ENCODE measurements at places on chromosomes 5 and 9. TPM values are rescaled to one million over a fixed set of nuclear protein-coding genes. Genes with fewer than 3 reads are reported as not detected.
A peak's percentile ranks its signal among the peaks of the same experiment; 100 is the strongest.

The SHROOM1 gene
- total RNA-seq, result 13.5 TPM

The PRR7 gene
- 39.2 TPM for total RNA-seq

The IL7R gene
- total RNA-seq, result 0.90 TPM

The MINAR2 gene
- total RNA-seq, result not detected

The FGF18 gene
- 1.7 TPM for total RNA-seq

- no peak overlapping the region for H3K4me3 ChIP-seq
- no peaks in the 10 kb centered on the region for H3K27me3 ChIP-seq
- peaks cover 20% of the 10 kb centered on the region for H3K4me1 ChIP-seq
- H3K36me3 ChIP-seq, result no peaks in the 10 kb centered on the region
These were observed 19.7 kb downstream of the CAMSAP1 start for GRCh38 chr9:135887585-135888050.

GRCh38 chr9:19375538-19375937, 4.5 kb downstream of the RPS6 start:
- no peaks in the 10 kb centered on the region for H3K4me1 ChIP-seq
- no peak overlapping the region for H3K27ac ChIP-seq
- H3K27me3 ChIP-seq, result no peaks in the 10 kb centered on the region

DNA sequence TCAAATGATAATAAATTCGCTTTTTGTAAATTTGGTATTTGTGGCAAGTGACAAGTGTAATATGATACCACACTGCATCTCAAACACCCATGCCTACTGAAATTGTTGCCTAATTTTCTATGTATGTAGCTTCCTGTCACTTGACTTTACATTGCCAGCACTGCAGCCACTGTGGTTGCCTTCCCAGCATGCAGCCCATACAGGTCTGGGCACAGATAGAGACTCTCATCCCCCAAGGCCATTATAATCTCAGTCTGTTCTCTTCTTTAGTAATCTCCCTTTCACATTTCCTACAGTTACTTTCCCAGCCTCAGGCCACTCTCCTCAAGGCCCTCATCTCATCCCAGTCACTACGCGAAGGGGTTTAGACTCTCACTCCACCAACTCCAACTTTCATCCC, 1200.6 kb downstream of the PTPRD start:
- no peak for DNase-seq
- no peak overlapping the region for H3K27ac ChIP-seq
- H3K4me1 ChIP-seq, result no peaks in the 10 kb centered on the region
- H3K4me3 ChIP-seq, result no peak overlapping the region

DNA sequence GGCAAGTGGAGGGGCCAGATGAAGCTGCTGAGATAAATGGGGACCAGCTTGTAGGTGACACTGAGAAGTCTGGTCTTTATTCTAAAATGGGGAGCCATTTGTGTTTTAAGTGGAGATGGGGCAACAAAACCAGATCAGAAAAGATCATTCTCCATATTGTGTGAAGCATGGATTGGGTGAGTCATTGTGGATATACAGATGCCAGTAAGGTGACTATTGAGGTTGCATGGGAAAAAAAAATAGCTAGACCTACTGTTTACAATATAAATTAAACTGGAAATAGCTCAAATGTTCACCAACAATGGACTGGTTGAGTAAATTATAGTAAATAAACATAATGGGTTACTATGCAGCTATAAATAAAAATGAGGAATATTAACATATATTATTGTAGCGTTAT, 5.4 kb upstream of the MAP1B start:
- no peak for DNase-seq
- peaks cover 2% of the 10 kb centered on the region for H3K27me3 ChIP-seq
- H3K27ac ChIP-seq, result no peak overlapping the region
- H3K36me3 ChIP-seq, result no peaks in the 10 kb centered on the region
- no peak overlapping the region for H3K4me3 ChIP-seq

GRCh38 chr5:92470770-92471169, 1087.7 kb upstream of the ARRDC3 start:
- H3K27me3 ChIP-seq, result no peaks in the 10 kb centered on the region
- H3K4me3 ChIP-seq, result no peak overlapping the region
- no peak for DNase-seq
- H3K4me1 ChIP-seq, result no peaks in the 10 kb centered on the region

The SCGB3A2 gene
- 0.39 TPM for total RNA-seq

DNA sequence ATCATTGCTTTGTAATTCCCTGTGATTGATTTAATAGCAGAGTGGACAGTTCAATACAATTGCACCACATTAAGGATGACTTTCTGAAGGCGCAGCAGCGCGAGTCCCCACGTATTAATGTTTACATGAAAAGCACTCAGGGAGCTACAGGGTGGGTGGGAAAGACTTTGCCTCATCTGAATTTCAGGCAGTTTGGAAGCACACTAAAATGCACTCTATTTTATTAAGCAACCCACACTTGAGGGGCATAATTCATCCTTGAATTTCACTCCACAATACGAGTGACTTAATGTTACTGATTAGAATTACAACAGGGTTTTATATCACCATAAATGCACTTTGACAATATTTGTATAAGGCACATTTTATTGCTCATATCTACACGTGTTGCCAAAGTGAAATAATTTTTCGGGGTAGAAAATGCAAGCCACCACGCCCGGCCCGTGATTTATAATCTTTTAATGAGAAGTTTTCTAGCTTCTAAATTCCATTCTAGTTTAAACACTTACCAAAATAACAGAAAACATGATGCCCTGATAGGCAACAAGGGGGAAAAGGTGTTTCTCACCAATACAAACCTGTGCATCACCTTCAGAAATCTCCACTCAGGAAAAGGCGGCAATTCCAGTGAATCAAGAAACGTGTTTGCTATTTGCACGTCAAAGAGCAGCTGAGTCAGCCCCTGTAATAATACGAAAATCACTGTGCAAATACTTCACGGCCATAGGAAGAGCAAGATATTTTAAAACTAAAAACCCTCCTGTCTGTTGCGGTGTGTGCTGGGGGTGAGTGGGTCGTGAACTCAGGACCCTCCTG, 40.5 kb downstream of the IRX4 start:
- H3K27ac ChIP-seq, result no peak overlapping the region
- DNase-seq, result no peak
- H3K4me1 ChIP-seq, result no peaks in the 10 kb centered on the region
- no peaks in the 10 kb centered on the region for H3K27me3 ChIP-seq
- H3K4me3 ChIP-seq, result no peak overlapping the region
- H3K36me3 ChIP-seq, result no peaks in the 10 kb centered on the region

GRCh38 chr5:142716963-142717362, 31.1 kb upstream of the FGF1 start:
- no peaks in the 10 kb centered on the region for H3K36me3 ChIP-seq
- no peak overlapping the region for H3K4me3 ChIP-seq
- peaks cover 27% of the 10 kb centered on the region for H3K4me1 ChIP-seq
- DNase-seq, result no peak
- peak overlapping the region; percentile 45 for H3K27ac ChIP-seq

DNA sequence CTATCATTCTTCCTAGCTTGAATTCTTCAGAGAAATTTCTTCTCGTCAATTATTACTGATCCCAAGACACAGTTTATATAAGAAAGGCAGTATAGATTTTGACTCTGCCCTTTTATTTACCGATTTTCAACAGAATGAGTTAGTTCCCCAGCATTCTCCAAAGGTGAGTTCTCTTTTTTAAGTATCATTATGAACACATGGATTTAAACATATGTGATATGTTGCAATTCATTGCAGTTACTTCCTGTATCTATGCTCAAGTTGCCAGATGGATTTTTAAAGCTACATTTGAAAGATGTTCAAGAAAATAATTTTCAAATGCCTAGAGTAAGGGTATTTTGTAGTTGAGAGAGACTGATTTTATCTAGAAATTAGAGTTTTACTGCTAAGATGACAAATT, 8.4 kb downstream of the WDR41 start:
- peaks cover 2% of the 10 kb centered on the region for H3K36me3 ChIP-seq
- H3K27me3 ChIP-seq, result no peaks in the 10 kb centered on the region
- H3K4me3 ChIP-seq, result no peak overlapping the region
- H3K4me1 ChIP-seq, result no peaks in the 10 kb centered on the region

DNA sequence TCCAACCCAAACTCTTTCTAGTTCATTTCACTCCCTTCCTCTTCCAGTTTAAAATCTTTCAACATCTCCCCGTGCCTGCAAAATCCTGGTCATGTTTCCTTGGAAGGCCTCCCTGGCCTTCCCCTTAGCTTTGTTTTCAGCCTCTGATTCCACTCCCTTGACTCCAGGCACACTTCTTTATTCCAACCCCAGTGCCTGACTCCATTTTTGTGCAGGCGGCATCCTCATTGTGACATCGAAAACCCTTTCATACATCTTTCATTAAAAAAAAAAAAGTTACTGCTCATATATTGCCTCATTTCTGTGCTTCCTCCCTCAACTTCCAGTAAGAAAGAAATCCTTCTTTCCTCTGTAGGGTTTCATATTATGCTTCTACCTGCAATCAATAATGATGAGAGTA, 7.1 kb upstream of the TNFSF8 start:
- no peaks in the 10 kb centered on the region for H3K4me1 ChIP-seq
- no peak overlapping the region for H3K4me3 ChIP-seq
- no peak overlapping the region for H3K27ac ChIP-seq
- DNase-seq, result no peak
- no peaks in the 10 kb centered on the region for H3K36me3 ChIP-seq

The SMIM3 gene
- total RNA-seq, result 55.2 TPM

DNA sequence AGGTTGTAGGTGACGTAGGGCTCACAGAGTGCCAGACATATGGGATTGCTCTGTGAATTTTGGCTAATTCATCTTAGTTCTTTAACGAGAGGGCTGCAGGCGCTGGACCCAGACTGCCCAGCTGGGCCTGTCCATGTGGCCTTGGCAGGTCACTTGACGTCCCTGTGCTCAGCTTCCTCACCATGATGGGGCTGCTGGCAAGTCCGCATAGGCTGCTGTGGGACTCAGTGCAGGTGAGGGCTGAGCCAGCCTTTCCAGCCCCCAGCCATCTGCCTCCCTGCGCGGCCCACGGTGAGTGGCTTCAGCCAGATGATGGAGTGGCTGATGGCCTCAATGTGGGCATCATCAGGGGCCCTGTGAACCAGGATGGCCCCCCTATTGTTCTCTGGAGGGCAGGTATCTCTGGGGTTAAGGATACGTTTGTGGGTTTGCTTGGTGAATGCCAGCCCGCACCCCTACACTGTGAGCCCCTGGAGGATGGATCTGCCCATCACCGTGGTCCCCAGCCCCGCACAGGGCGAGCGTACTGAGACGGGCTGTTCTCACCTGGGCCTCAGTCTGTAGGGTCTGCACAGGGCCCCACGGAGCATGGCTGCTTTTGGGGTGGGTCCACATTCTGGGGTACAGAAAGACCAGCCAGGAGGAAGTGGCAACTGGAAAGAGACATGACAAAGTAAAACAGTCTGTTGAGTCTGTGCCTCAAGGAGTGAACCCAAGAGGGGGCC, 3.7 kb downstream of the CARD19 start:
- peaks cover 4% of the 10 kb centered on the region for H3K36me3 ChIP-seq
- H3K27me3 ChIP-seq, result no peaks in the 10 kb centered on the region
- no peak for DNase-seq
- no peak overlapping the region for H3K4me3 ChIP-seq
- peaks cover 23% of the 10 kb centered on the region for H3K4me1 ChIP-seq

The PCDHB4 gene
- total RNA-seq, result 0.26 TPM

- H3K36me3 ChIP-seq, result no peaks in the 10 kb centered on the region
- H3K27me3 ChIP-seq, result no peaks in the 10 kb centered on the region
- peaks cover 3% of the 10 kb centered on the region for H3K4me1 ChIP-seq
- no peak overlapping the region for H3K4me3 ChIP-seq
These were observed 36.6 kb upstream of the SPTLC1 start for GRCh38 chr9:92151691-92152393.

GRCh38 chr9:630817-631216, 210.7 kb upstream of the DMRT1 start:
- H3K4me1 ChIP-seq, result no peaks in the 10 kb centered on the region
- no peaks in the 10 kb centered on the region for H3K36me3 ChIP-seq
- H3K4me3 ChIP-seq, result no peak overlapping the region

- no peak overlapping the region for H3K27ac ChIP-seq
- no peaks in the 10 kb centered on the region for H3K36me3 ChIP-seq
- H3K4me1 ChIP-seq, result no peaks in the 10 kb centered on the region
- H3K4me3 ChIP-seq, result no peak overlapping the region
- H3K27me3 ChIP-seq, result no peaks in the 10 kb centered on the region
- DNase-seq, result no peak
These were observed 222.9 kb downstream of the ARL15 start for GRCh38 chr5:54087436-54087835.

The FREM1 gene
- total RNA-seq, result not detected

- DNase-seq, result no peak
- H3K27me3 ChIP-seq, result no peaks in the 10 kb centered on the region
- no peak overlapping the region for H3K27ac ChIP-seq
- H3K36me3 ChIP-seq, result no peaks in the 10 kb centered on the region
- H3K4me1 ChIP-seq, result peaks cover 3% of the 10 kb centered on the region
- H3K4me3 ChIP-seq, result no peak overlapping the region
These were observed 92.8 kb downstream of the MVB12B start for GRCh38 chr9:126419475-126419874.

The PCDHGC5 gene
- 0.36 TPM for total RNA-seq

- no peak overlapping the region for H3K4me3 ChIP-seq
- H3K27me3 ChIP-seq, result no peaks in the 10 kb centered on the region
- no peaks in the 10 kb centered on the region for H3K36me3 ChIP-seq
These were observed 101.4 kb downstream of the NDFIP1 start for GRCh38 chr5:142210011-142210410.

DNA sequence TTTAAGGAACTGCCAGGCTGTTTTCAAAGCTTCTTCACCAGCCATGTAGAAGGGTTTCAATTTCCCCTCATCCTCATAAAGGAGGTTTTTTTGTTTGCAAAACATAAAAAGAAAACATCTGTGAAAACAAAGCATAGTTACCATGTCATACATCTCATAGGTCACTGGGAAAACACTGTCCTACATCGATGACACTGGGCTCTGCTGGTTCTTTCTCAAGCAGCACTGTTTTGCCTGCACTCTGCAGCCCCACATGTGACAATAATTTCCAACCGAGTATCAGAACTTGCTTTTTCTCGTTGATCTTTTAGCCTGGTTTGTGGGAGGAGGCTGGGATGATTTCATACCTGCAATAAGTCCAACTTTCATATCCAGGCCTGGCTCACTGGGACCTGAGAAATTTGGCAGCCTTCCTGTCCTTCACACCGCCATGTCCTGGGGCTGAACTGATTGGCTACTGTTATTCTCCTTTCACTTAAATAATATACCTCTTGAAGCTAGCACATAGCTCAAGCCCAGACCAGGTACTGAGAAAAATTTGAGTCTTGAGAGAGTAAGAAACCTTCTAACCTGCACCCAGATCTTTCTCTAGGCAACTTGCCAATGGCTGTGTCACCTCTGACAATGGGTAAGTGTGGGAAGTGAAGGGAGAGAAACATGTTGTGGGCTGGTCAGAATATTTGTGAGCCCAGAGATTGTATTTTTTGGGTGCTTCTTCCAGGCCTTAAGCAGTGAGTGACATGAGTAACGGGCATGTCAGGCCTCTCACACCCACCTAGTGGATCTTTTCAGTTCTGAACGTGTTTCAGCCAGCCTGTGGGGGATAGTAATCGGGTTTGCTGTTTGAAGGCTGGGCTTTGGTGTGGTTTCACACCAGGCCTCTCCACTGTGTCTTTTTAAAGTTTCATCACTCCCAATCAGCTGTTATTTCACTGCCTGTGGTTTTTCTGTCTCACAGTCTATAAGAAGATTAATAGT, 502.8 kb downstream of the NTRK2 start:
- H3K4me3 ChIP-seq, result no peak overlapping the region
- no peaks in the 10 kb centered on the region for H3K36me3 ChIP-seq
- DNase-seq, result no peak

The MAMDC2 gene
- 1.5 TPM for total RNA-seq
